ENCODE measurements at places on chromosomes 1 and 21.

GRCh38 chr1:229066591-229066990, 204.3 kb upstream of the RAB4A start:
- DNase-seq: no peak

- no peak for DNase-seq
These were observed 343.3 kb upstream of the VAMP3 start for GRCh38 chr1:7427605-7428300.

DNA sequence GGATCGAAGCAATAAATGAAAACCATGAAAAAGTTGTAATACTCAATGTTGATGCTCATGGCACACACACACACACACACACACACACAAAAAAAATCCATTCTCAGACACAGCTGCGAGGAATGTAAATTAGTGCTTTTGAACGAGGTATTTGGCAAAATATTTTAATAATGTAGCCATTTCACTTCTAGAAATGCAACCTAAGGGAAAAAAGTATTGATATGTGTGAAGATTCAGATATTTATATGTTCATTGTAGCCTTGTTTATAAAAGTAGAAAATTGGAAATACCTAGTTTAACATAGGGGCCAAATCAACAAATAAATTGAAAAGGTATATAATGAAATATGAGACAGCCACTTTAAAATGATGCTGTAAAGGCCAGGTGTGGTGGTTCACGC, 3.8 kb downstream of the PLEKHA6 start:
- DNase-seq: no peak

- no peak for DNase-seq
These were observed 111.8 kb upstream of the USP25 start for GRCh38 chr21:15617964-15618363.

GRCh38 chr21:46385846-46386733, 62.1 kb downstream of the PCNT start:
- DNase-seq: no peak

GRCh38 chr1:76218888-76219287, 144.3 kb downstream of the ST6GALNAC3 start:
- no peak for DNase-seq

DNA sequence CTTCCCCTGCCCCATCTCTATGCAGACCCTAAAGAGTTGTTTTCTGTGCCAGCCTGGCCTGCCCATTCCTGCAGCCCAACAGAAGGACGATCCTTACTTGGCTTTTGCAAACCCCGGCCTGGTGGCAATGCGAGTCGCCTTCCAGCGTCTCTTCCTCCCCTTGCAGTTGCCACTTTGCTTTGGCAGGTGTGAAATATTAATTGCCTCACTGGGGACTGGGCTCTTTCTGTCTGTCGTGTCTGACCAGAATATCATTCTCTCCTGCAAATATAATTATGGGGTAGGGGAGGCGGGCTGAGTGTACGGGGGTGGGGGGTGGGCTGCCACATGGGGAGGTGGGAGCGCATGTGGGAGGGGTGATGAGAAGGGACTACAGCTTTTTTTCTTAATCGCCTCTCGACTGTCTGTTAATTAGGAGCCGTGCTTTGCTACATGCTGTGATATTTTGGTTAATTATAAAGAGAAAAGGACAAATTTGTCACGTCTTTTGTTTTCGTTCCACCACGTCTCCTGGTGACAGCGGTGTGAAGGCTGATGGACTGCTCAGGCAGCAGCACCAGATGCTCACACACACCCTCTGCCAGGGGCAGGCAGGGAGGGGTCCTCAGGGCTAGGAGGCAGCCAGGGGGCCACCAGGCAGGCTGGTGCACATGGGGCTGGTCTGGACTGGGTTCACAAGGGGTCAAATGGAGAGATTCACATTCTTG, 80.1 kb upstream of the CD34 start:
- DNase-seq: no peak

GRCh38 chr1:111955755-111956154, 33.7 kb downstream of the KCND3 start:
- DNase-seq: no peak

GRCh38 chr1:27521861-27522431, 32.0 kb upstream of the WASF2 start:
- no peak for DNase-seq

- no peak for DNase-seq
These were observed 10.7 kb downstream of the EXTL2 start for GRCh38 chr1:100883963-100884362.

- DNase-seq: no peak
These were observed 74.3 kb downstream of the MPZL1 start for GRCh38 chr1:167795810-167796740.

DNA sequence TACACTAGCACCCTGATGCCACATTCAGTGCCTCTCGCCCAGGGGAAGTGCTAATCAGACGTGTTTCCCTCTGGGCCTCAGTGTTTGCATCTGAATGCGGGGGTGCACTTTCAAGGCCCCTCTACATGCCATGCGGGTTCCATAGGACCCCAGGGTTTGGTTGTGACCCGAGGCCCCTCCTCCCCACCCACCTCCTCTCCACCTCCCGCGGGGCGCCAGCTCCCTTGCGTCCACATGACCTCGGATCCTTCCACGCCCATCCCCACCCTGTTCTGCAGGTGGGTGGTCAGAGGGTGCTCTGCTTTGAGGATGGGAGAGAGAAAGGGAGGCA, 5.1 kb upstream of the RUNX3 start:
- no peak for DNase-seq

GRCh38 chr1:39204441-39205081, at the start of gene MACF1:
Gene MACF1 (plus strand): TSS chr1:39204695. CDS start chr1:39205023, 328 bp downstream.
- no peak for DNase-seq

DNA sequence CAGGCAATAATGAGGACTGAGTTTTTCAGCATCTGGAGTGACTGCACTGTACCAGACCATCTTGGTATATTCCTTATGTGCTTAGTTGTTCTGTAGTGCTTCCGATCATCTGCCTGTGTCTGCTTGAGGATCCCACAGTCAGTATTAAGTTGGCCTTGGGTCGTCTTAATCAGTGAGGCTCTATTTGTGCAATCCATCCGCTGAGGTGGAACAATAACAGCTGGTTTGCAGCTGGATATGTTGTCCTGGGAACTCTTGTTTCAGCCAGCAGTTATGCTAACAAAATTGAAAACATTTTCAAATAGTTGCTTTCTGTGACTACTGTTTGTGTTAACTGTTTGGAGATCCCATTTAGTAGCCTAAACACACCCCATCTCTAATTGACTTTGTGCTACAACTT, 73.7 kb downstream of the LAMC1 start:
- no peak for DNase-seq

DNA sequence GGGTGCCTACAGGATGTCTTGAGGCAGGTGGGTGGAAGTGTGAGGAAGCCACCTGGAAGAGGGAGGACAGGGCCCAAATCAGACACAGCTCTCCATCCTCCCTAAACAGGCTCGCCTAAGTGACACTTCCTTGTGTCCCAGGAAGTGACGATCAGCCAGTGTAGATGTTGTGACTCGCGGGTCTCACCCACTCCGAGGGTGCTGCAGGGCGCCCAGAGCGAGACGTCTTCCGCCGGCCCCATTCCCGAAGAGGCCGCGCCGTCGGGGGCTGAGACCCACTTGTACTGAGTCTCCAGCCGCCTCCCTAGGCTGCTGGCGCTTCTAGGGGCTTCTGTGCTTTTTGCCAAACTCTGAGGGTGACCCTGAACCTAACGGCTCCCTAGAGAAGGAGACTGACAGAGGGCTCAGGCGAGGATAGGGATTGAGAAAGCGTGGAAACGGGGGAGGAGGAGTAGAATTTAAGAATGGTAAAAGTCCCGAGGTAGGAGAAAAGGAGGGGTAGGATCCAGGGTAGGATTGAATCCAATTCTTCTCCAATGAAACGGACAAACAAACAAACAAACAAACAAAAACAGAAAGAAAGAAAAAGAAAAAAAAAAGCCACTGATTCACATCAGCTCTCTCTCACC, 543 bp upstream of the MARK1 start:
- DNase-seq: no peak

GRCh38 chr1:172638885-172639831, 19.7 kb upstream of the FASLG start:
- no peak for DNase-seq

- DNase-seq: no peak
These were observed 16.8 kb downstream of the PLXNA2 start for GRCh38 chr1:208227366-208227765.

DNA sequence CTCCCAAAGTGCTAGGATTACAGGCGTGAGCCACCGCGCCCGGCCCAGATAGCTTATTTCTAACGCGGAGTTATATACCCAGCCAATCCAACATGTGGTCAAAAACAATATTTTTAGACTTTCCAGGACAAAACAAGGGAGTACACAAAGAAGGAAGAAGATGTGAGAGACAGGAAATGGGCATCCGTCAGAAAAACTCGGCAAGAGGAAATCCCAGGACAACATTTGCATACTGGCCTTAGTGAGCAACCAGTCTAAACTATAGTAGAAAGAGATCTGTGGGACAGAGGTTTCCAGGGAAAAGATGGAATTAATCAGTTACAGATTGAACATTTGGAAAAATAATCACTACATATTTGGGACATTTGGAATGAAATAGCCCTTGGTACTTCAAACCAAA, 11.4 kb downstream of the ARMH1 start:
- no peak for DNase-seq

DNA sequence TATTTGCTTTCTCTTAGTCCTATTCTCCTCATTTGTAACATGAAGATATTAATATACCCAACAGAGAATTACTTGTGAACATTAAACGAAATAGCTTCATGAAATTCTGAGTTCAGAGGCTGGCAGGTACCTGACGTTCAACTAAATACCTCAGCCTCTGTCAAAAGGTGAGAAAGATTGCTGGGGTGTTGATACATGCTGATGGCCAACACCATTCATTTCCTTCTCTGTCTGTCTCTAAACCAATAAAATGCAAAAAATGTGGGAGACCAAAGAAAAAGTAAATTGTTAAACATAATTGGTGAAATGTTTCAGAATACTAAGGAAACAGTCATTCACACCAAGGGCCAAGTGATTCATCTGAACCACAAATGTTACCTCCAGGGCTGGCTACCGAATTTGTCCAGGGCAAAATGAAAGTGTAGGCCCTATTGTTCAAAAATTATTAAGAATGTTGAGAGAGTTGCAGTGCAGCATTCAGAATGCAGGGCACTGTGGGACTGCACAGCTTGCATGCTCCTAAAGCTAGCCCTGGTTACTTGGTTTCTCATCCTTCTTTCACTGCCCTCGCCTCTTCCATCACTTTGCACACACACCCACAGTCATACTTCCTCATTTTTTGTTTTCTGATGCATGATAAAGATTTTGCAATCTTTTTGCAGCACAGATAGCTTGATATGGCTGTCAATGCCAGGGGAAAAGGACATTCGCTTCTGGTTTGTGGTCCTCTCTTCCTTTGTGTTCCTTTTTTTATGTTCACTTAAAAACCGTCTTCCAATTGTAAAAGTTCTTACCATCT, 414.3 kb upstream of the NR5A2 start:
- DNase-seq: no peak

- peak; percentile 66 for DNase-seq
These were observed 46.5 kb downstream of the RAP1GAP start for GRCh38 chr1:21622466-21623315.

- no peak for DNase-seq
These were observed 110.0 kb downstream of the ASTN1 start for GRCh38 chr1:177054542-177054941.

- no peak for DNase-seq
These were observed 6.3 kb downstream of the FAM20B start for GRCh38 chr1:179031855-179032513.

DNA sequence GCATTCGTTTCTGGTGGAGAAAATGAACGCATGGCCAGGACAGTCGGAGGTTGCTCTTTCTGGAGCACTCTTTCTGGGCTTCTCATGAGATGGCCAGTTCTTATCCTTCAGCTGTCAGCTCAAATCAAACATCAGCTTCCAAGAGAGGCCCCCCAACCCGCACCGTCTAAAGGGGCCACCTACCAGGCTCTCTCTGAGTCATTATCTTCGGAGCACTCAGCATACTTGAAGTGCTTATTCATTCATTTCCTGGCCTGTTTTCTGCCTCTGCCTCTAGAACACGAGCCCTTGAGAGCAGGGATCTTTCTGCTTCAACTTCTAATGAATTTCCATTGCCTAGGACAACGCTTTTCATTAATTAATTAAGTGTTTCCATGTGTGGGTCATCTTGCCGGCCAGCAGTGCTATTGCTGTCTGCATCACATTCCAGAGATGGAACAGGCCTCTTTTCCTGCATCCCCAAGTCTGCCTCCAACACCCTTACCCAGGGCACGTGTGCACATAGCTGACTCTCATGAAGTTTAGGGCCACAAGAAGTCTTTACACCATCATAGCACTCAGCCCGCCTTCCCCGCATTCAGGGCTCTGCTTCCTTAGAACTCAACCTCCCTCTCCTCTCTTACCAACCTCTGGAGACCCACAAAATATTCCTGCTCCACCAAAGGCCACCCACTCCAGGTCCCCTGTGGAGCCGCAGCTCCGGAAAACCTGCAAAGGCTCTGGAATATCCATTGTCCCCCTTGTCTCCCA, 52.1 kb upstream of the LAPTM5 start:
- DNase-seq: no peak

GRCh38 chr1:43622901-43623780, 26.8 kb upstream of the KDM4A start:
- no peak for DNase-seq

- DNase-seq: no peak
These were observed 774 bp downstream of the SLC2A7 start for GRCh38 chr1:9025449-9025848.

- DNase-seq: no peak
These were observed 310.9 kb downstream of the KIF26B start for GRCh38 chr1:245465666-245466065.

GRCh38 chr1:39422614-39423013, 68.8 kb upstream of the BMP8A start:
- DNase-seq: no peak

DNA sequence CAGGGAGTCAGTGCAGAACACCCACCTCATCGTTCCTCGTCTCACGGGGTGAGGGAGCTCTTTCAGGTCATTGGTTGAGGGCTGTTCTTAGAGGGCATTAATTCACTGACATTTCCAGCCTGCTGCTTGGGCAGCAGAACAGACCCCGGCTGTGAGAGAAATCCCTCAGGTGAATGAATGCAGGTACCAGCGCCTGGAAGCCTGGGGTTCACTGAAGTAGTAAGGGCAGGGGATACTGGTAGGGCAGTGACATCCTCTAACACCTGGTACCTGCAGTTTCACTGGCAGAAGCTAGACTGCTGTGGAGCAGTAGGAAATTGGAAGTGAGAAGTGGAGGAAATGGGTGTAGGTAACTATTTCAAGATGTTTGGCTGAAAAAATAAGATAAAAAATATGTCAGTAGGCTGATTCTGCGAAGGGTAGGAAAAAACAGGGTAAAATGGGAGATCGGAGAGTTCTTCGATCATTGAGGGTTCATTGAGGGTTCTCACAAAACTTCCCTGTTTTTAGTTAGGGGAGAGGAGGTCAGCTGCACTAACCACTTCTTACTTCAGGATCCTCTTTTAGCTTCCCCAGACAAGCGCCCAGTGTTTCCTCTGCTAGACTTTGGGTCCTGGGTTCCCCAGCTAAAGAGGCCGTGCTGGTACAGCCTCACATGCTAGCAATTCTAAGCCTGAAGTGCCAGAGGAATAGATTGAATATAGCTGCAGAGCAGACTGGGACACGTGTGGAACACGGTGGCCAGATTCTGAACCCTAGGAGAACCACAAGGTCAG, 55.2 kb downstream of the RNF220 start:
- DNase-seq: no peak

GRCh38 chr1:11691928-11692711, 610 bp downstream of the DRAXIN start:
- DNase-seq: no peak

Data from GM12891 (cell line).